ENCODE measurements at places on chromosomes 16 and 17.
A peak's percentile ranks its signal among the peaks of the same experiment; 100 is the strongest.

- no peak for DNase-seq
These were observed 19.3 kb downstream of the PLD6 start for GRCh38 chr17:17186551-17187505.

DNA sequence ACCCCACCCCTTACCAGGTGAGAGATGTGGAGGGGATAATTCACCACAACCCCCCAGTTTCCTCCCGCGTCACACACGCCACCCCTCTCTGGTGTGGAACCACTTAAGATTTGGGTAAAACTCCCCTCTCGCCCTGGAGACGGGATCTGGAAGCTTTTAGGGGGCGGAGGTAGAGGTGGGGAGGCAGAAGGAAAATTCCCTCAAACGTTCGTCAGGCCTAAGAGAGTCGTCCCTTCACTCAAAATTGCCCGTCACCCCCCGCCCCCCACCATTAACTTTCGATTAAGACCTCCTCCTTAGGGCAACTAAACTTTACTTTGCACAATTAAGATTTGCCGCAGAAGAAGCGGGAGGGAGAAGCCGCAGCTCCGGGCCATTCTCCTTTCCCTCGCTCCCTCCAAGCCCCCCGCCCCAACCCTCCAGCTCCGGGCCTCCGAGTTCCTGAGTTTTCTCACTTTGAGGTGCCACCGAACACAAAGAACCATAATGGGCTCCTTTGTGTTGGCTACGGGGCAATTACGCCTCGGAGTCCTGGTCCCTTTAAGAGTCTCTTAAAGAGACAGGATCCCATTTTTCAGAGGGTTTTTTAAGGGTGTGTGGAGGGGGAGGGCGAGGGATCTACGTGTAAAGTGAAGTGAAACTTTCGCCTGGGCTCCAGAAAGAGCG is 985 bp upstream of the FZD2 start:
- DNase-seq: peak; percentile 31

DNA sequence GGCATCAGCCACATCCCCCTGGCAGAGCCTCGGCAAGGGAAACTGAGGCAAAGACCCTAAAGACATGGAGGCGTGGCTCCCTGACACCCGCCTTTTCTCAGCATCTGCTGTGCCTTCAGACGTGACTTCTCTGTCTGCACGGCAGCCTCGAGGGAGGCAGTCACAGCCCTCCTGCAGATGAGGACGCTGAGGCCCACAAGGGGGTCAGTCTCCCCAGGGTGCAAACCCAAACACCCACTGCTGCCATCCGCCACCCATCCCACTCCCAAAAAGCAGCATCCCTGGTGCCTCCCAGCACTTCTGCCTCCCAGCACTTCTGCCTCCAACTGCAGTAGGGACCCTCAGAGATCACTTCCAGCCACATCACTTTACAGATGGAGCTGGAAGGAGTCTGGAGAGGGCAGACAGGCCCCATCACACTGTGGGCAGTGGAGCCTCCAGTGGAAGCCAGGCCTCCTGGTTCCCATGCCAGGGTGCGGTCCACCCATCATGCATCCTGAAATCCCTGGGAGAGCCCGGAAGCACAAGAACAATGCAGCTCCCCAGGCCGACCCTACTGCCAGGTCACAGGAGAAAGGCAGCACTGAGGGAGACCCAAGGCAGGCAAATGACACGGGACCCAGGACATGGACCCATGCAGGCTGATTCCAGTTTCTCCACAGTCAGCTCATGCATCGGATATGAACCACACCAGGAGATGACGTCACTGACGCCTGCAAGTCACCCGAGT is 23.8 kb downstream of the KDM8 start:
- no peak for DNase-seq

GRCh38 chr16:11067697-11068141 is 123.4 kb downstream of the CLEC16A start:
- DNase-seq: no peak

GRCh38 chr16:54585998-54586340 is 299.4 kb upstream of the IRX3 start:
- DNase-seq: no peak

GRCh38 chr17:81097134-81097942 is 62.4 kb downstream of the BAIAP2 start:
- DNase-seq: peak; percentile 89

DNA sequence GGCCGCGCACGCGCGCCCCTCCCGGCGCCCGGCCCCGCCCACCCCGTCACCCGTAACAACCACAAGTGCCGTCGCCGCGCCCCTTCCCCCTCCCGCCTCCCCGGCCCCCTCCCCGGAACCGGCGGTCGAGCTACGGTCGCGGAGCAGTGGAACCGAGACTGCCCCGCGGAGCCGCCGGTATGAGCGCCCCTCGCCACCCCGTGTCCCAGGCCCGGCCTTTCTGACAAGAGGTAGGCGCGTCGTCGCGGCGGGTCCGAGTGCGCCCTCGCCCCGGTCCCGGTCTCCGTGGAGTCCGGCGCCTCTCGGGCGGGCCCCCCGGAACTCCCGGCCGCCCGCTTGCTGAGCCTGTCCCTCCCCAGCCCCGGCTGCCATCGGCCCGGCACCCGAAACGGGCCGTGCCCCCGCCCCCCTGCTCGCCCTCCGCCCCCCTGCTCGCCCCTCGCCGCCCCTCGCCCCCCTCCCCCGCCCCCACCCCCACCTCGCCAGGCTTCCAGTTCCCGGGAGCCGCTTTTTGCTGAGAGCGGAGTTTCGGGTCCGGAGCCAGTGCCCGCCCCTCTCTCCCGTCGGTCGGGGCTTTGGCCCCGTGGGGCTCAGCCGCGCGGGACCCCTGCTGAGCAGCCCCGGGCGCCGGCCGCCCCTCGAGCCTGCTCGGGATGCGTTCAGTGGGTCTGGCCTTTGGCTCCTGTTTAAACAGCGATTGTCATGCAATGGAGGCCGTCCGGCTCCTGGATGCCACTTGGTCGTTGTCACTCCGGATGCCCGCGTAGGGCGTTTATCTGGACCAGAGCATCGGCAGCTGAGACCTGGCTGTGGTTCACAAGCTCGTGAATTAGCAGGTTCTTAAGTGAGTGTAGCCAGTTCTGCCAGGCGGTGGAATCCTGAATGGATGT is at the start of gene SEC14L1:
SEC14L1 (plus strand) TSS at position 92 of the 890 bp plus-strand sequence. CDS start 2,628 bp downstream, outside the sequence.
- peak; percentile 65 for DNase-seq

DNA sequence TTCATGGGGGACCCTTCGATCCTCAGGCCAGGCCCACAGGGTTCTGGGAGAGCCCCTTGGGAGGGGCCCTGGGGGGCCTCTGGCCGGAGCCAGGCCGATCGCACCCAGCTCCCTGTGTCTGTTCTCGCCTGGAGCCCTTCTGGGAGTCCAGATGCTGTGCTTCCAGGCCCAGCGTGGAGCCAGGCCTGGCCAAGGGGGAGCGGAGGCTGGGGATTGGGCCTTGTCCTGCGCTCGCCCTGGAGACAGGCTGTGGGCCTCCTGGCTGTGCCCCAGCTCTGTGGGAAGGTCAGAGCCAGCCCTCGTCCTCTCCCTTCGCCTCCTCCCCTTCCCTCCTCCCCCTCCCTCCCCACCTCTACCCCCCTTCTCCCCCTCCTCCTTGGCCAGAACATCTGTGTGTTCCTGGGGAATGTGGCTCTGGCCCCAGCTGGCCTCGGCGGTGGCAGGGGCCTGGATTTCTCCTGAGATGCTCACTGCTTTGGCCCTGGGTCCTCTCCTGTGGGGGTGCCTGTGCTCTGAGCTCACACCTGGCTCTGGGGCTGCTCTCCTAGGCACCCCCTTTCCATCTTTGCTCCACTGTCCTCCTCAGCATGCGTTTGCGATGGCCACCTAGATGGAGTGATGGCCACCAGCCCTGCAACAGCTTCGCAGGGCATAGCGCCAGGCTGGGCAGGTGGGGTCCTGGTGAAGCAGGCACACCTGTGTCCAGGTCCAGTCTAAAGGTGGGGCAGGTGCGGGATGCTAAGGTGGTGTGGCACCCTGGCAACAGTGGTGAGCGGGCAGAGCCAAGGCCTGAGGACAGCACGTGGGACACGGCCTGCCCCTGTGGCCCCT is 90.6 kb upstream of the CIBAR2 start:
- peak; percentile 96 for DNase-seq

Data from ovary (tissue), 10 donors.